ENCODE measurements at places on chromosomes 7 and 10. TPM values are rescaled to one million over a fixed set of nuclear protein-coding genes. Genes with fewer than 3 reads are reported as not detected.

The NEUROD6 gene
- not detected for total RNA-seq

The METTL27 gene
- total RNA-seq, result 2.3 TPM

The FOXP2 gene
- 0.12 TPM for total RNA-seq

The OR9A2 gene
- total RNA-seq, result not detected

The NXPH1 gene
- total RNA-seq, result not detected

The SNCG gene
- 8.8 TPM for total RNA-seq
